Natural killer cell (primary cell): ENCODE measurements at places on chromosomes 4 and X. TPM values are rescaled to one million over a fixed set of nuclear protein-coding genes. Genes with fewer than 3 reads are reported as not detected.

- DNase-seq, result no peak
These were observed 3.8 kb downstream of the PLAC1 start for GRCh38 chrX:134654398-134655012.

Gene ARAP2
- total RNA-seq, result 199 TPM

DNA sequence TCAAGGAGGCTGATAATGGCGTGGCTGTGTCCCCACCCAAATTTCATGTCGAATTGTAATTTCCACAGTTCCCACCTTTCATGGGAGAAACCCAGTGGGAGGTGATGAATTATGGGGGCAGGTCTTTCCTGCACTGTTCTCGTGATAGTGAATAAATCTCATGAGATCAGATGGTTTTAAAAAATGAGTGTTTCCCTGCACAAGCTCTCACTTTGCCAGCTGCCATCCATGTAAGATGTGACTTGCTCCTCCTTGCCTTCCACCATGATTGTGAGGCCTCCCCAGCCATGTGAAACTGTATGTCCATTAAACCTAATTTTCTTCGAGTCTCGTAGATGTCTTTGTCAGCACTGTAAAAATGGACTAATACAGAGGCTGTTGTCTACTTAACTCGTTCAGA is 488.3 kb downstream of the SPRY1 start:
- no peak for DNase-seq

Gene ADH6
- total RNA-seq, result not detected

- no peak for DNase-seq
These were observed 121.6 kb upstream of the FAT1 start for GRCh38 chr4:186845137-186845842.

GRCh38 chr4:141195095-141195707 is 25.5 kb upstream of the ZNF330 start:
- DNase-seq, result no peak

- no peak for DNase-seq
These were observed 10.9 kb upstream of the PNMA5 start for GRCh38 chrX:153004780-153005179.

Gene SMR3B
- not detected for total RNA-seq

Gene IQCM
- not detected for total RNA-seq

Gene TRIML2
- total RNA-seq, result not detected

Gene XAGE3
- not detected for total RNA-seq

DNA sequence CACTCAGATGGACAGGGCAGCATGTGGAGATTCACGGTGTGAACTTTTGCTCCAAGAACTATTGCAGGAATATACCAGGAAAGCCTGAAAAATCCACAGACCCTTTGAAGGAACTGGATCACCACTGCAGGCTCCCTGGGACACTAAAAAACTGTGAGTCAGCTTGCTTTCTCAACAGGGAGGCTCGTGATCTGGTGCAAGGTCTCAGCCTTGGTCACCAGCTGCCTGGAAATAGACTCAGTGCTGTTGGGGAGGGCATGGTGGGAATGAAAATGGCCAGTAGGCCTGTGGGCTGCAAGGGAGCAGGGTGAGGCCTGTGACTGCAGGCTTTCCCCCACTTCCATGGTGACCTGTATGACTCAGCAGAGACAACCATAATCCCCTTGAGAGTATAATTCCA is 426.4 kb upstream of the RPS6KA3 start:
- DNase-seq, result no peak

- DNase-seq, result no peak
These were observed 703 bp upstream of the FTSJ1 start for GRCh38 chrX:48475296-48475695.

GRCh38 chr4:43718369-43718768 is 730.2 kb downstream of the KCTD8 start:
- DNase-seq, result no peak

Gene SFRP2
- total RNA-seq, result not detected

Gene TCP11X2
- total RNA-seq, result not detected

- no peak for DNase-seq
These were observed 292.5 kb downstream of the CAMK2D start for GRCh38 chr4:113469023-113469390.

Gene FRG2
- not detected for total RNA-seq

GRCh38 chrX:123036401-123036800 is 147.7 kb upstream of the GRIA3 start:
- no peak for DNase-seq
